SK-N-DZ (cell line): ENCODE measurements at places on chromosomes 2 and 18.

- no peak for DNase-seq
Measured at GRCh38 chr2:15941481-15941850, 1.1 kb downstream of the MYCN start.

DNA sequence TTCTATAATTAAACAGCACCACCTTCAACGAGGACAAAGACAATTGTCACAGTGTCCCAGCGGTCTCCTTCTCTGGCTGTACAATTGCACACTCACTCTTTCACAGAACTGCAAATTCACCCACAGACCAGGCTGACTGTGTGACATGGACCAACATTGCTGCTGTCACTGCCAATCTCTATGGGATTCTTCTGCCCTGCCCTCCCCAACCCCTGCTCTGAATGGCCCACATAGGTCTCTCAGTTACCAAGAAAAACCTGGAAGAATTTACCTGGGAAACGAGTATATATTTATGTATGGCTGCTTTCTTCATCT is 26.5 kb downstream of the LRRC30 start:
- no peak for DNase-seq

DNA sequence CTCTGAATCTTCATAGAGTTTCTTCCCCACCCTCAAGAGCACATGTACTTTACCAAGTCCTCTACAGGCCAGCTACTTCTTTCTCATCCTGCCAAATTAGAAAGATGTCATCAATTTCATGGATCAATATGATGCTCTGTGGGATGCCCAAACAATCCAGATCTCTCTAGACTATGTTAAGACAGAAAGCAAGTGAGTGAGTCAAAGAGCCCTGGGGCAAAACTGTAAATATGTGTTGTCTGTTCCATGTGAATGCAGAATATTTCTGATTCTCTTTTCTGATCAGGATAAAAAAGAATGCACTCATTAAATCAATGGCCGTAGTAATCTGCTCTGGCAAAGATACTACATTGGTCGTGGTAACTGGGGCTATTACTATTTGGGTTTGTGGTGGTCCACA is 53.1 kb upstream of the ROCK2 start:
- DNase-seq, result no peak

GRCh38 chr2:172066394-172066886 is 18.9 kb upstream of the DLX1 start:
- DNase-seq, result peak; percentile 90

- DNase-seq, result no peak
Measured at GRCh38 chr2:48448274-48449061, 81.5 kb upstream of the STON1 start.

- DNase-seq, result no peak
Measured at GRCh38 chr2:3236300-3237045, 141.1 kb downstream of the EIPR1 start.

GRCh38 chr2:227472265-227473121 is 537 bp downstream of the AGFG1 start:
- DNase-seq, result peak; percentile 15

DNA sequence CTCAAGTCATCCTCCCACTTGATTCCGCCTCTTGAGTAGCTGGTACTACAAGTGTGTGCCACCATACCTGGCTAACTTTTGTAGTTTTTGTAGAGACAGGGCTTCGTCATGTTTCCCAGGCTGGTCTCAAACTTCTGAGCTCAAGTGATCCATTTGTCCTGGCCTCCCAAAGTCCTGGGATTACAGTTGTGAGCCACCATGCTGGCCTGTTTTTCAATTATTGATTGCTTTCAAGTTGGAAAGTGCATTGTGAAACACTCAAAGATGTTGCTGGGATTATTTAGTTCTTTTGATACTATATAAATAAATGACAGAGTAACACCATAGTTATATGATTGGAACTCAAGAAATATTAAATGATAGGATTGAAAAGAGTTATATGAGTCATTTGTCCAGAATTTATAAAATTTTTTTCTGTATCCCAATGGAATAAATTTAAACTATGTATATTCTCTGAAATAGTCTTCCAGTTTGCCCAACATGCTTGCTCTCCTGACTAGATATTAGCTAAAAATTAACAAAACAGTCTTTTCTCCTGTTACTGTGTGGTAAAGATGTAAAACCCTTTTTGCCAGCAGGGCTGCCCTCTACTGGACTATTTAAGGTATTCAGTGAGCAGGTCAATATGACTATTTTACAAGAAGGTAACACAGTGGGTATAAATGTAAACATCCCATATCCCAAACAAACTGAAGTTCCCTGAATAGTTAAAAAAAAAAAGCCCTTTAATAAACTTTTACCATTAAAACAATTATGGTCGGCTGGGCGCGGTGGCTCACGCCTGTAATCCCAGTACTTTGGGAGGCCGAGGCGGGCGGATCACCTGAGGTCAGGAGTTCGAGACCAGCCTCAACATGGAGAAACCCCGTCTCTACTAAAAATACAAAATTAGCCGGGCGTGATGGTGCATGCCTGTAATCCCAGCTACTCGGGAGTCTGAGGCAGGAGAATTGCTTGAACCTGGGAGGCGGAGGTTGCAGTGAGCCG is 42.7 kb downstream of the ACSL3 start:
- peak; percentile 50 for DNase-seq

DNA sequence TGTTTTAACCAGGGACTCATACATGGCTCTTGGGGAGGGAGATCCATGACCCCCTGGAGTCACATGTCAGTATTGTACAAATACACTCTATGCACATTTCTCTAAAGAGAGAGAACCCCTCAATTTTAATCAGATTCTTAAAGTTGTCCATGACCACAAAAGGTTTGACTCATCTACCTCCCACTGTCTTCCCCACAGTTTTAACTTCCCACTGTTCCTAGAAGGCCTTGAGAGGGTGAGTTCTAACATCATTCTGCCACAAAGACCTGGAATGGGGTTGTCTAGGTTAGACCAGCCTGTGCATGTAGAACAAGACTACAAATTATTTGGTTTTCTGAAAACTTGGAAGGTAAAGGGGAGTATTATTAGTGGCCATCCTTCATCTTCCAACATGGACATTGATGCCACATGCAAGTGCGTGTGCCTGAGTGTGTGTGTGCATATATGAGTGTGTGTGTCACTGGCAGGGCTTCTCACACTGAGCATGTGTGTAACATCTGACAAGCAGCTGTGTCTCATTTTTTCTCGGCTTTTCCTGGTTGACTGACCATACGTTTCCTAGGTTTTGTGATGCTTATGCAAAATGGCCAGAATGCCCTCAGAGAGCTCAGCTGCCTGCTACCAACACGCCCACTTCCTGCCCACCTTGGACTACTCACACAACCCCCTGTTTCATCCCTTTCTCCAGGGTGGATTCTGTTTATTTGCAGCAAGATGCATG is 94.6 kb upstream of the LGALSL start:
- DNase-seq, result no peak

DNA sequence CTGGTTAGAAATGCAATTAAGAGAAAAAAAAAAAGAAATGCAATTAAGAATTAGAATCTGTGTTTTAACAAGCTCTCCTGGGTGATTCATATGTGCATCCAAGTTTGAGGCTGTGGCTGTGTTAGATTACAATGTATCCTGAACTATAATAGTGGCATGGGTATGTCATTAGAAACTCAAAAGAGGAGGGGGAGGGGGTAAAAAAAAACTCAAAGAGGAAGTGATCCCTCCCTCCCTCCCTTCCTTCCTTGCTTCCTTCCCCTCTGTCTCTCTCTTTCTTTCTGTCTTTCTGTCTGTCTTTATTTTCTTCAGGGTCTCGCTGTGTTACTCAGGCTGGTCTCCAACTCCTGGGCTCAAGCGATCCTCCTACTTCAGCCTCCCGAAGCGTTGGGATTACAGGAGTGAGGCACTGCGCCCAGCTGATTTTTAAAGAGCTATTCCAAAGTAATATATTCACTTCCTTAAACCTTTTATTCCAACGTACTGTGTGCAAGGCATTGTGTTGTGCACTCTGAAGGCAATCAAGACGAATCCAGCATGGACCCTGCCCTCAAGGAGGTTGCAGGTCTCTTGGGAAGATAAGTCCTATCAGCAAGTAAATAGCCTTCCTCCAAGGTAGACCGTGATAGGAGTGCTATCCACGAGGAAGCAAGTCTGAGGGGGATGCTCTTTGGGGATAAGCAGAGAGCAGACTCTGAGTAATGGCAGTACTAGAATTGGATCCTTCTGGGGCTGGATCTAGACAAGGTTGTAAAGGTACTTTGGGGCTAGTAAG is 35.9 kb upstream of the MCFD2 start:
- DNase-seq, result no peak

DNA sequence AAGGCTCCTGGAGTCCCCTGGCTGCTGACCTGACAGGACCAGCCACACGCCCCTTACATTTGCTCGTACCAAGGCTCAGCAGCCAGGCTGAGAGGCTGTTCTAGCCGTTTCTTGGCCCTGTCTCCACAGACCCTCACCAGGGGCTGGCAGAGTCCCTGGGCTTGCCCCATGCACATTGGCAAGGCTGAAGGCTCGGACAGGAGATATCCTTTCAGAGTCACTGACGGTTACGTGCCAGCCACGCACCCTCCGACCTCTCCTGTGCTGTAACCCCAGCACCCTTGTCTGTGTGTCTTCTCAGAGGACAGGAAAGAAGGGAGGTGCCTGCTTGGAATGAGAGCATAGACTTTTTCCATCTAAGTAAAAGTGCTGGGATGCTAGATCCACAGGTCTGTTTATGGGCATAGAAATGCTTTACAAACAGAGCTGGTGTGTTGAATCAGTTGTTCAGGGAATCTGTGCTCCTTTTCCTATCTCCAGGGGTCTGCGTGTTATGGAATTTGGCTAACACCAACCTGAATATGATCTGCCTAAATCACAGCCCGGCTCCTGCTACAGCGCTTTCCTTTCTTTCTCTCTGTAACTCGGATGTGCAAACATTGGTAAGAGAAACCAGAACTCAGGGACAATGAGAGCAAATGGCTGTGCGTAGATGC is 41.0 kb downstream of the COPS8 start:
- DNase-seq, result no peak

- peak; percentile 83 for DNase-seq
Measured at GRCh38 chr2:173354073-173354581, 545 bp upstream of the CDCA7 start.

GRCh38 chr2:48312126-48312525 is 217.8 kb upstream of the STON1 start:
- DNase-seq, result no peak

DNA sequence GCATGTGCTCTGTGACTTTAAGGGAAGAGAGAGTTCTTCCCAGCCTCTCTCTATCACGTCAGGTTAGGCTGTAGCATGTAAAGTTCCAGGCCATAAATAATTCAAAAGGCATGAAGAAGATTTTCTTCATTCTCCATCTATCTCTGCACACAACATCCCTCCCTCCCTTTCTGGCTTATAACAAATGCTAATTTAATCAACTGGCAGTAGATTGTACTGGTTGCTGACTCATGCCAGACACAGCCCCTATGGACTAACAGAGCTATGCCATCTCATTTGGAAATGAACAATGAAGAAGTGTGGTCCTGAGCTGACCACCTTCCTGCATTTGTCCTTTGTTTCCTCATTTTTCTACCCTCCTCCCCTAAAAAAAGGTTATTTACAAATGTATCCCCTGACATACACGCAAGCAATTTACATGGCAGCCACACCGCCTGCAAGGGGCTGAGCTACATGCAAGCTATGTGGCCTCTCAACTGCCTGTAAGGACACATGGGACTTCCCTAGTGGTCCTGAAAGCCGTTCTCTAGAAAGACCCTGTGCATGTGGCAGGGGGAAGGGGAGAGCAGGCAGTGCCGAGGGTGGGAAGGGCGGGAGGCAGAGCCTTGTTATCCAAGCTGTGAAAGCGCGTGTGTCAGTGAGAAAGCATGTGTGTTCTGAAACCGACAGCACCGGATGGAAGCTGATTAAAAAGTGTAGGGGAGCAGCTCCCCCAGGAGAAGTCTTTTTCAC is 90.9 kb upstream of the KLF7 start:
- DNase-seq, result peak; percentile 88

- DNase-seq, result no peak
Measured at GRCh38 chr2:42797281-42797680, 4.9 kb upstream of the HAAO start.

DNA sequence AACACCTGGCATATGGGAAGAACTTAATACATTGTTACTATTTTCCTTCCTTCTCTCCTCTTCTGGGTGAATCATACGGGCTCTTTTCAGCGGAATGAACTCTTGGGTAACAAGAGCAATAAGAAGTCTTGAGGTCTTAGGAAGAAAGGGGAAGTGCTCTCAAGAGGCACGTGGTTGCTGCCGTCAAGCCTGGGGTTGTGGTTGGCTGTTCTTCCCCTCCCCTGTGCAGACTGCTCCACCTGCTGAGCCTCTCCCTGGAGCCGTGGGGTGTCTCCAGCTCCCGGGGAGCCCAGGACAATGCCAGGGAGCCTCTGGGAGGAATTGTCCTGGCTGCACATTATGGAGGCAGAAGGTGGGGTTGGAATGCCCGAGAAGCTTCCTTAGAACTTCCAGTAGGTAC is 19.4 kb downstream of the TOGARAM2 start:
- no peak for DNase-seq

GRCh38 chr18:62200121-62200914 is 13.3 kb downstream of the RELCH start:
- DNase-seq, result no peak

DNA sequence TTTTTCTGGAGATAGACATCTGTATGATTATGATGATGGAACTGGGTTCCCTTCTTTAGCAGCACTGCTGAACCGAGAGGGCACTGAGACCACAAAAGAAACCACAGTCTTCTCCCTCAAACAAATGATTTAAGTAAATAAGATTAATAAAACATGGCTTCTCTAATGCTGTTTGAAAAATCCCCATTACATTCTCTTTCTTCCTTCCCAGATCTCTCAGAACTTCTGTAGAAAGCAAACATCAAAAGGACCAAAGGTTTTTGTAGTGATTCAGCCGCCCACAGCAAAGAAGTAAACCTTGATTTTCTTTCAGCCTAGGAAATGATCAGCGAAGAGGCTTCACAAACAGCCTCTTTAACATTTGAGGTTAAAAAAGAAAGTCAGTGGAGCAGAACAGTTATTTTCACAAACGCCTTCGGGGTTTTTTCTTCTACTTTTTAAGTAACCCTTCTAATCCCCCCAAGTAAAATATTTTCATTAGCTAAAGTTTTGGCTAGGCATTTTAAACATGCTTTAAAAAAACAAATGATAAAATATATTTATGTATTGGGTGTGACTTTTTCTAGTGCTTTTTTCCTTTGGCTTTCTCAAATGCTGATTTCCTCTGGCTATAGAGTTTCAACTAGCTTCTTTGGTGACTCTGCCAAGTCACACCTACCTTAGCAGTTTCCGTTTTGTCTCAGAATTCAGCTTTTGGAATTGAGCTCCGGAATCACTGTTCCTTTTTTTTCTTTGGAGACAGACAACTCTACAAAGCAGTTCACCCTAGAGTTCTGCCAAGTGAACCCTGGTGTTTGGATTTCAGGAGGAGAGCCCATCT is 89.6 kb downstream of the UPP2 start:
- no peak for DNase-seq

GRCh38 chr2:158689391-158689790 is 105.7 kb upstream of the DAPL1 start:
- DNase-seq, result no peak
